ENCODE measurements at places on chromosomes 2 and 18.

GRCh38 chr2:152421521-152422370 lies 86.8 kb downstream of the FMNL2 start:
- no peak for DNase-seq

GRCh38 chr2:11778923-11779757 lies 32.7 kb downstream of the LPIN1 start:
- peak; percentile 37 for DNase-seq

GRCh38 chr2:203246646-203247045 lies 7.8 kb downstream of the CYP20A1 start:
- DNase-seq, result no peak

- no peak for DNase-seq
Measured at GRCh38 chr2:75140288-75140687, 59.0 kb downstream of the TACR1 start.

GRCh38 chr2:142048581-142048980 lies 82.2 kb downstream of the LRP1B start:
- DNase-seq, result no peak

- no peak for DNase-seq
Measured at GRCh38 chr2:68726608-68727367, 7.8 kb upstream of the ARHGAP25 start.

- DNase-seq, result no peak
Measured at GRCh38 chr2:1505031-1505441, 91.8 kb downstream of the TPO start.
